GM23338 (cell line): ENCODE measurements at places on chromosomes 5 and 9.

GRCh38 chr5:55681301-55681700 lies 30.8 kb downstream of the SLC38A9 start:
- no peak for DNase-seq

GRCh38 chr9:117343427-117343826 lies 71.4 kb downstream of the ASTN2 start:
- no peak for DNase-seq

- DNase-seq = no peak
These were observed 637.2 kb upstream of the DMAC1 start for GRCh38 chr9:8436786-8437185.

DNA sequence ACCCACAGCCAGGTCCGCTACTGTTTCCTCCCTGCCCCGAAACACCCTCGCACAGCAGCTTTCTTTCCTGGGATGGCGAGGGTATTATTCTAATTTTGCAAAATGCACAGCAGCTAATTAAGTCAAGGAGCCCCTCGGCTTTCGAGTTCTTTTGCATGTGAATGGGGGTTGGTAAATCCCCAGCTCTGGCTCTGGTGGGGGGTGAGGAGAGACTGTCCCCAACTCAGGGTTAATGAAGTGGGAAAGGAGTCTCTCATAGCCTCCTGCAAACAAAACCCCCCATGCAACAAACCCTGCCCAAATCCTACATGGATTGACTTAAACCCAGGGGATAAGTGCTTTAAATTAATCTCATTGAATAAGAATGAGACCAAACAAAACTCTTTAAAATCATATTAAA lies 8.8 kb downstream of the BARHL1 start:
- peak; percentile 64 for DNase-seq

DNA sequence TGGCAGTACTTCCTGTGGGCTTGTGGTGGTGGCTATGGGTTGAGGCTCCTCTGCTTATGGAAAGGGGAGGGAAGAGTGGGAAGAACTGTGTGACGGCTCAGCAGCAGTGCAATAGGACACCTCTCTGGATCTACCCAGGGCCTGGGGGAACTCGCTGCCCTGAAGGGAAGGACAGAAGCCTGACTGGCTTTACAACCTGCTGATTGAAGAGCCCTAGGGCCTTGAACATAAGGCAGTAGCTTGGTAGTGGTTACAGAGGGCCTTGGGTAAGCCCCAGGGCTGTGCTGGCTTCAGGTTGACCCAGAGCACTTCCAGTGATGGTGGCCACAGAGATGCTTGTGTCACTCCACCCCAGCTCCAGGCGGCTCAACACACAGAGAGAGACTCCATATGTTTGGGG lies 5.5 kb downstream of the CCIN start:
- DNase-seq = no peak
